Body of pancreas (tissue), 4 donors: ENCODE measurements at places on chromosomes 2 and 18.

DNA sequence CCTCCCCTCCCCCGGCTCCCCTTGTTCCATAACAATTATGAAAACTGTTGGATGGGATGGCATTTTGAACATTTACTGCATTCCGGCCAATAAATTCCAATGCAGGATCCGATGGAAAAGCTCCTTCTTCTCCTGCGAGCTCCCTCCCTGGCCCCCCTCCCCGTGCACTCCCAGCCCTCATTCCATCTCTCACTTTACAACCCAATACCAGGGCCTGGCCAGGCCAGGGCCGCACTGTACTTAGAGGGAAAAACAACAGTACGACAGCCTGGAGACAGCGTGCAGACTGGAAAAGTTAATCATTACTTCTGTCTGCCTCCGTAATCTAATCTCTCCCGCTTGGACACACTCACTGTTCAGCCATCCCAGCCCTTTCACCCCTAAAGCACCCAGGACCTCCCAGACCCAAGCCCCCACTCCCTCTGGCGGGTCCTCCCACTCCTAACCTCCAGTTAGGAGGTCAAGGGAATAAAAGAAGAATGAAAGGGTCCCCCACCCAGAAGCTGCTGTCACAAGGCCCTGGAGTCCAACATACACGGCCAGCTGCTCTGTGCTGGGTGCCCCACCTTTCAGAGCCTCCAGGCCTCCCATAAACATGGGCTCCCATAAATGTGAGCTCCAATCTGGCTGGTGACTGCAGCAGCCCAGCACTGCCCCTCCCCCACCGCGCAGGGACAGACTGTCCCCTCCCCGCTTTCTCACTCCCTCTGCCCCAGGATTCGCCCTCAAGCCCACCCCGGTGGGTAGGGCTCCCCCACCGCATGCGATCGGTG lies 20.6 kb downstream of the SMAD7 start:
- peak; percentile 88 for DNase-seq

GRCh38 chr2:9696731-9697130 lies 65.9 kb upstream of the YWHAQ start:
- no peak for DNase-seq

GRCh38 chr2:156192468-156192867 lies 140.1 kb downstream of the NR4A2 start:
- DNase-seq: no peak

GRCh38 chr2:124822516-124822915 lies 797.4 kb downstream of the CNTNAP5 start:
- no peak for DNase-seq

DNA sequence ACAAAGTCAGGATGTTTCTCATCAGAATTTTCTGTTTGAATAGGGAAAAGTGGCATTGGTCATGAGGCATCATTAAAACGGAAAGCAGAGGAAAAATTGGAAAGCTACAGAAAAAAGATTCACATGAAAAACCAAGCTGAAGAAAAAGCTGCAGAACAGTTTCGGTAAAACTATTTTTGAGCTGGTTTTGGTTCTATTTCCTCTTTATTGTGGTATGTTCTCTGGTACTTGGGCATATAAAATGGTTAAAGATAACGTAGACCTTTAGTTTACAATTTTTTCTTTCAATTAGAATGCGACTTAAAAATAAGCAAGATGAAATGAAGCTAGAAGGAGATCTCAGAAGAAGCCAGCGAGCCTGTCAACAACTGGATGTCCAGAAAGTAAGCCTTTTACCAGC lies 7.6 kb downstream of the GPATCH11 start:
- DNase-seq: no peak

DNA sequence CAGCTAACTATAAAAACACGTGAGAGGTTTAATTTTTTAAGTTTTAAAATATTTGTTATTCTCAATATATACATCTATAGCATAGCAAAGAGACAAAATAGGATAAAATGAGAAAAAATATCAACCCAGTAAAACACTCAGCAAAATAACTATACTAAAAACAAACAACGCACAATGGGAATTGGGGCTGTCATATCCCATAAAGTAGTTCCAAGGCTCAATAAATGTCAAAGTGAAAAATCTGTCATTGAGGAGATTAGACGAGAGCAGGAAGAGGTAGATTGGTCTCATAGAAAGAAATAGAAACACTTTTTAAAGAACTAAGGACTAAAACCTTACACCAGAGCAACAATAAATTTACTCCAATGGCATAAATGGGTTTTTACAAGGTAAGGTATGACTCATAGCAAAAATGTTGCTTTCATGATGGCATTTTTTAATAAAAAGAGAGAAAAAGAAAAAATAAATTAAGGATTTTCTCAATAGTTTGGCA lies 153.7 kb downstream of the EVA1A start:
- DNase-seq: no peak

DNA sequence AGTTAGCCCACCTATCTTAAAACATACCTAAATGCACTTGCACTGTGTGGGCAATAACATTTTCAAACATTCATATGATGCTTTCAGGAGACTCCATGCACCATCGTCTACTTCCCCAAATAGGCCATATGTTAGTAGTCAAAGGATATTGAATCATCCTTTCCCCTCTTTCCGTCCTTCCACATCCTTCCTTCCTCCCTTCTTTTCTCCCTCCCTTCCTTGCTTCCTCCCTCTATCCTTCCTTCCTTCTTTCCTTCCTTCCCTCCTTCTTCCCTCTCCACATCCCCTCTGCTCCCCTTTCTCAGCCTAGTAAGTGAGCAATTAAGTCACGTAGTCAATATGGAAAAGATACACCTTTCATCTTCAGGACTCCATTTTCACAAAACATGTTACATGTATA lies 73.8 kb downstream of the ZEB2 start:
- DNase-seq: no peak

DNA sequence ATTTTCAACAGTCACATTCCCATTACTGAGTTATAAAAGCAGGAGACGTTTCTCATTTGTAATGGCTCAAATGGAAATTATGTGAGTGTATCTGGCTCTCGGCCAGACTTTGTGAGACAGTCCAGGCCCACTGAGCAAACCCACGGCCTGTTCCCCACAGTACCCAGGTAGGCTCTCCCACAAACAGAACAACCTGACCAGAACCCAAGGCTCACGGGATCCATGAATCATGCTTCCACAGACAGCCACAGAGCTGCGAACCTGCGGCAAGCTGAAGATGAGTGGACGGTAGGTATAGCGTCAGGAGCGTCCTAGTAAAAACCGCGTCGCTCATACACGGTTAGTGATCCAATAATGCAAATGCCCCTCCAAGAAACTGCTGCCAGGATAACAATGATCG lies 34.2 kb downstream of the NDUFA10 start:
- DNase-seq: no peak

GRCh38 chr2:235989591-235989990 lies 178.6 kb downstream of the GBX2 start:
- no peak for DNase-seq

GRCh38 chr2:190469771-190470170 lies 61.6 kb downstream of the MFSD6 start:
- no peak for DNase-seq
